ENCODE measurements at places on chromosomes 4 and X.
A peak's percentile ranks its signal among the peaks of the same experiment; 100 is the strongest.

GRCh38 chrX:120625371-120625770 is 4.5 kb downstream of the C1GALT1C1 start:
- no peak for DNase-seq

- no peak for DNase-seq
Measured at GRCh38 chr4:160510928-160511327, 1408.0 kb downstream of the RAPGEF2 start.

DNA sequence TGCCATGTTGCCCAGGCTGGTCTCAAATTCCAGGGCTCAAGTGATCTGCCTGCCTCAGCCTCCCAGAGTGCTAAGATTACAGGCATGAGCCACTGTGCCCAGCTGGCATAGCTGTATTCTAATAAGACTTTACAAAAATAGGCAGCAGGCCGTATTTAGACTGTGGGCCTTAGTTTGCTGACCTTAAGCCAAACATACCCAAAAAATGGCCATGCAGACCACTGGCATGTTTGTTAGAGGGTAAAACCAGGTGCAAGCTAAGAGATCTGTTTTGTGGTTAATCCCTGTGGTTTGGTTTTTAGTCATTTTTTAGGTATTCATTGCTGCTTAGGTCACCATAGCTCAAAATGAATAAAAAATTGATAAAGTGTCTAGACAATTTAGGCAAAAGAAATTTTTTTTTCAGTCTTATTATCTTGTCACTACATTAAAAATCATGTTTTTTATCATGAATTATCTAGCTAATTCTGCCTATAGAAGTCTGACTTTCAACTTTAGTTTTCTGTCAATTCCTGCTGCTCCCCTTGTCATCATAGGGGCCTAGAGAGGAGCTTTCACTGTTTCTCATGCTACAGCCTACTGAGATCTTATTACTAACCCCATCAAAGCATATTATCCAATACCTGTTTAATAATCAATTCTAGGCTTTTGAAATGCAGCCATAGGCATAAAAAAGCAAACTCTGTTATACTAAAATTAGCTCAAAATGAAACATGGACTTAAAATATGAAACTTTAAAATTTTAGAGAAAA is 7.5 kb upstream of the SPINK2 start:
- no peak for DNase-seq

GRCh38 chr4:176664964-176665363 is 127.8 kb downstream of the VEGFC start:
- DNase-seq, result no peak

DNA sequence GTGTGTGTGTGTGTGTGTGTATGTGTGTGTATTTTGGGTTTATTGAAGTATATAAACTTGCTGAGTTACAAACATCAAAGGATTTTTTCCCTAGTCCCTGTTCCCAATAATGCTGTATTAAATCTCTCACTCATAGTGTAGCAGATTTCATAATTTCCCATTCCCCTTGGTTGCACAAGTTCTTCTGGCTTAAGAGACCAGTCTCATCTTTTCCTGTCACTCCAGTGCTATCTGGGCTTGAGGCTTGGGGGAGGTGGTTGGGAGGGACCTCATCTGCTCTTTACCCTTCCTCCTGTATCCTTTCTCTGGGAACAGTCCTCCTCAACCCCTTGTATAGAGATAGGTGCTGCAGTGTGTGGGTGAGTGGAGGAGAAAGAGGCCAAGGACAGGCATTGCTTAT is 285.4 kb upstream of the BOD1L1 start:
- no peak for DNase-seq

DNA sequence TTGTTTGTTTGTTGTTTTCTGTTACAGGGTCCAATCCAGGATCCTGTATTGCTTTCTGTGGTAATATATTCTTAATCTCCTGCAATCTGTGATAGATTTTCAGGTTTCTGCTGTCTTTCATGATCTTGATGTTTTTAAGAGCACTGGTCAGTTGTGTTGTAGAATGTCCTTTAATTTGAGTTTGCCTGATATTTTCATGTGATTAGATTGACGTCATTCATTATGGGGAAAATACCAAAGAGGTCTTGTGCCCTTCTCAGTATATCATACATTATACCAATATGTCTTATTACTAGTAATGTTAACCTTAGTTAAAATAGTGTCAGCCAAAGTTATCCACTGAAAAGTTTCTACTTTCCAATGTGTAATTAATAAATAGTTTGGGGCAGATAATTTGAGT is 929.3 kb downstream of the PCDH19 start:
- no peak for DNase-seq

- no peak for DNase-seq
Measured at GRCh38 chr4:6941796-6942195, 32.2 kb downstream of the TBC1D14 start.

DNA sequence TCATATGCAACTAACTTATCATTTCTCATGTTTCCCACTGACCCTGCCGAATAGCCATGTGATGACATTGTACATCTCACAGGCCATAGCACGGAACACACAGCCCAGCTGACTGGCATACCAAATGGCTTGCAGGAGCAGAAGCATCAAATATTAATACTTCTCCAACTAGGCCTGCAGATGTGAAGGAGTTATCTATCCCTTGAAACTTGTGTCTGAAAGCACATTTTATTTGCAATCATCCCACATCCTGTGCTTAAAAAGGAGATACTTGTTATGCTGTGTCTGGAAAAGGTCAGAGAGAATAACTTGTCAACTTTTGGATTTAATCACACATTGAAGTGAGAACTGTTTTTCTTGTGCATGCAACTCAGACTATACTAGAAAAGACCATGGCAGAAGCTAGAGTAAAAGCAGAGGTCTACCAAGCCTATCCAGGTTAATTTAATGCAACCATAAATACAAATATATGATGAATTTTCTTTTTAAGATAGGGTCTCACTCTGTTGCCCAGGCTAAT is 100.4 kb downstream of the IRF2 start:
- DNase-seq, result no peak

DNA sequence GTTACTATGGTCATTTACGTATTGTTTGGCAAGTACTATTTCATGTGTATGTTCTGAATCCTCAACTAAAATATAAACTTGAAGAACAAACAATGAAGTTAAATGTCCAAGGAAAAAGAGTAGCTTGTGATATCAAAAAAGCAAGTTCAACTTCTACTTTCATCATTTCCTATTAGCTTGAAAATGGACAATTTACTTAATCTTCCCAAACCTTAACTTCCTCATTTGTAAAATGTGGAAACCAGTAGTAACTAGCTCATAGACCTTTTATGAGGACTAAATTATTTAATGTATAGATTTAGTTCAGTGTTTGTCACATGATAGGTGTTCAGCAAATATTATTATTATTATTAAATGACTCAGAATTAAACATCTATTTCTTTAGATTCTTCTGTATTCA is 276.8 kb upstream of the TET2 start:
- DNase-seq, result no peak

GRCh38 chr4:38728631-38729141 is 54.1 kb downstream of the TLR10 start:
- DNase-seq, result no peak

DNA sequence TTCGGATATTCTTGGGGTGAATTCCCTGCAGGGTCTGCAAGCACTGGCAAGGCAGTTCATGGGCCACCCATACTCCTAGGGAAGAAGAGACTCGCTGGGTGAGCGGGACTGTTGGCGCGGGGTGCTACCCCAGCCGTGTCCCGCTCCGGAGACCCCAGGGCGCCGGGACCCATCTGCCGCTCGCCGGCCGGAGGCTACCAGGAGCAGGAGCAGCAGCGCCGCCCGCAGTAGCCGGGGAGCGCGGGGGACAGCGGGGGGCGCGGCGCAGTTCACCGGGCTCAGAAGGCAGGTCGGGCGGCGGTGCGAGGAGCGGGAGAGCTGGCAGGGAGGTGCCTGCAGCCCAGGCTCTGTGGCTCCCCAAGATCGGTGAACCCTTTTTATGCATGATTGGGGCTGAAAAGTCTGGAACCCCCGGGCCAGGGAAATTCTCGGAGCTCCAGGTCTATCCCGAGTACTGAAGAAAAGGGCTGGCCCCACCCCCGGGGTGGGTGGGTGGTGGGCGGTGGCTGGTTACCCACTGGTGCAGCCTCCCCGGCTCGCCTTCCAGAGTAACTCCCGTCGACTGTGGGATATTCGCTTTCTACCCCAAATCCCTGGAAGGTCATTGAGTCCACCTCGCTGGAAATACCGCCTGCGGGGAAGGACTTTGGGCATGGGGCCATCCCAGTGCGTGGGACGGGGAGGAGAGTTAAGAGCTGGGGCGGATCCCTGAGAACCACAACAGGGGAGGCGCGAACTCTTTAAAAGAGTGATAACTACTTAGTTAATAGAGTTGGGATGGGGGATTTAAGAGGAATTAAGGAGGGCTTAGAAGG is 37.6 kb downstream of the PF4 start:
- no peak for DNase-seq

DNA sequence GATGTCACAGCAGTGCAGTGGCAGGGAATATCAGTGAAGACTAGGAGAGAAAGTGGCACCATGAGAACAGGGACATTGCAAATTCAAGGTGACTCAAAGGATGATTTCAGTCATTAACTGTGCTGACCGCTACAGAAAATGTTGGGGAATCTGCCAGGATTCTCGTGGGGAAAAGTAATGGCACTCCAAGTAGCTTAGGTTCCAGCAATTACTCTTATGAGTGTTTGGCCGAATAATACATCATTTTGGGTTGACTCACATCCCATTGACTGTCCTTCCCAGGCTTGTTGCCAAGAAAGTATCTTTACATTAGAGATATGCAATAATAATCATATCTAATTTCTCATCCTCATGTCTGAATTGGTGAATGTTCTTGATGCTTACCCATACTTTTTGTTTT is 1411.1 kb upstream of the PCDH7 start:
- DNase-seq, result no peak

DNA sequence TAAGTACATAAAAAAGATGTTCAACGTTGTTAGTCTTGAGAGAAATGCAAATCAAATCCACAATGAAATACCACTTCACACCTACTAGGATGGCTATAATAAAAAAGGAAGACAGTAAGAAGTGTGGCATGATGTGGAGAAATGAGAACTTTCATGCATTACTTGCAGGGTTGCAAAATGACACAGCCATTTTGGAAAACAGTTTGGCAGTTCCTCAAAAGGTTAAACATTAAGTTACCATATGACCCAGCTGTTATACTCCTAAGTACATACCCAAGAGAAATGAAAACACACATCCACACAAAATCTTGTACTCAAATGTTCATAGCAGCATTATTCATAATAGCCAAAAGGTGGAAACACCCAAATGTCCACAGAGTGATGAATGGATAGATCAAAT is 25.8 kb upstream of the LIMCH1 start:
- DNase-seq, result no peak

GRCh38 chrX:150919401-150919800 is 20.9 kb upstream of the CD99L2 start:
- DNase-seq, result no peak

GRCh38 chrX:13420545-13421183 is 100.8 kb upstream of the ATXN3L start:
- no peak for DNase-seq

- DNase-seq, result no peak
Measured at GRCh38 chr4:169971456-169972015, 54.7 kb downstream of the MFAP3L start.

DNA sequence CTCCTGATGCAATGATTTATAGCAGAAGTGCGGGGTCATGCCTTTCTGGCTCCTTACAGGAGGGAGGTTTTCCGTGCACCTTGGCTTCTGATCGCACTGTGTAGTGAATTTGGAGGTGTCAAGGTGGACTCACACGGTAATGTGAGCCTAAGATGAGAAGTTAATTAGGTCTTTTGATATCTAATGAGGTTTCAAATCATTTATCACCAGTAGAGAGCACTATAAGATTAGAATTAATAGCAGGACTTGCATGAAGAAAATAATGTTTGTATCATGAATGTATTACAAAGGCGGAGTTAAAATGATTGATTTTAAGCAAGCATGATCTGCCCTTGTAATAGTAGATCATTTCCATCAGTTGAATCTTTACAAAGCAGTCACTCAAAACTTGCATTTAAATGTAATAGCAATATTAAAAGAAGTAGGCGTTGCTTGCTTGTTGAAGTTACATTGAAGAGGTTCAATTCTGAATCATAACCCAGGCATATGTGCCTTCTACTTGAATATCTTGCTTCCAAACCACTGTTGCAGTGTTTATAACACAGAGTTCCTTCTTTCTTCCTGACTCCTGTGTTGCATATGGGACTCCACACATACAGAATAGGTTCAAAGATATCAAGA is 152.1 kb downstream of the FMR1NB start:
- DNase-seq, result no peak

- no peak for DNase-seq
Measured at GRCh38 chr4:148076964-148077363, 345.1 kb downstream of the ARHGAP10 start.

GRCh38 chr4:113904877-113905276 is 74.6 kb downstream of the ARSJ start:
- DNase-seq, result no peak

GRCh38 chrX:97372001-97372766 is 488.5 kb downstream of the RPA4 start:
- no peak for DNase-seq

DNA sequence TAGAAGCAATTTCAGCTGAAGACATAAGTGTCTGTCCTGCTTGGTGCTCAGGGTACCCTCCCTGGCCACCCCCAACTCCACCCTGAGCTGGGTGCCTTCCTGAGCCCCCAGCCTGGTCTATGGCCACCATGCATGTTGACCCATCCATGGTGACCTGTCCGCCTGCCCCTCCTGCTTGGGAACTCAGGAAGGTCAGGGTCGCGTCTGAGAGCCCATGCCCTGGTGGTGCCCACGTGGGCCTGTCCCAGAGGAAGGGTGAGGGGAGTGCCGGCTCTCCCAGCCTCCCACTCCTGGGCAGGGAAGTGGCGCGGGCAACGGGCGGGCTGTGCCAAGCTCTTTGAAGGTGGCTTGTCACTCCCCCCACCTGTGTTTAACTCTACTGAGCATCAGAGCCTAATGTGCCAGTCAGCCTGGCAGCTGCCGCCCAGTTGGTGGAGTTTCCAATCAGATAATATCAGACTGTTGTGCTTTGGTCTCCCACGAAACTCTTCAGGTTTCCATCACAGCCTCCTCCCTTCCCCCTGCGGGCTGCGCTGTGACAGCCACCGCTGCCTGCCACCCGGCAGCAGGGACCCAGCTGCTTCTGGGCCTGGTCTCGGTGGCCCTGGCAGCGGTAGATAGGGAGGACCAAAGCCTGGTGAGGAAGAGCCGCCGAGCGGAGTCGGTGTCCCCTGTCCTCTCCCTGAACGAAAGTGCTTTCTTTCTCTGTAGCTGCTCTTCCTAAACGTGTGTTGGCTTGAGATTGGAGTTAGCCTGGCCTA is 4.8 kb downstream of the SH3BP2 start:
- DNase-seq, result peak; percentile 63

DNA sequence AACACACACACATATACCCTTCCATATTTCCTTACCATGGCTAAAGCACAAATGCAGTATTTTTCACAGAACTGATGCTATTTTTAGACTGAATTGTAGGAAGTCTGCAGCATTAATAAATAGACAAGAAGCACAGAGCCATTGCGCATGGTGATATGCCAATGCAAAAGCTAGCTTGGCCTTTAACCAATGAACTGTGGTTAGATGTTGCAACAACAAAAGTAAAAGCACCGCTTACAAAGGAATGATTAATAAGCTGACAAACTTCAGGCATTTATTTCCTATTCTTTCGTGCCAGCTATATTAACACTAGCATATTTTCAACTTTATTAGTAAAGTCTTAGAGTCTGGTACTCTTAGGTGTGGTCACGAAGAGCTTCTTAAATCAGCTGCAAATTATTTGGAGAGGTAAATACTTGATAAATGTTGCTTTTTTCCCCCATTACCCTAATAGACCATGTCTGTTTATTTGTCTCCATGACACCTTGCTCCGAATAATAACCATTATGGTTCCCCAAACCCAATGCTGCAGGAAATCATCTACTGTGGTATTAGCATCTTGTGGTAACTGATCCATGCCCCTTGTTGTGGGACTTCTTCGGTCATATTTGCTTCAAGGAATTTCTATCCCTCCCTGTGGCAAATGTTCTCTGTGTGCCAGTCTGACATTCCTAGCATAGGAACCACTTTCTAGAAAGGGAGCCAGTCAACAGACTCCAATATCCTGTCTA is 306.1 kb upstream of the TAPT1 start:
- no peak for DNase-seq
